ENCODE measurements at places on chromosomes 12 and 14.

DNA sequence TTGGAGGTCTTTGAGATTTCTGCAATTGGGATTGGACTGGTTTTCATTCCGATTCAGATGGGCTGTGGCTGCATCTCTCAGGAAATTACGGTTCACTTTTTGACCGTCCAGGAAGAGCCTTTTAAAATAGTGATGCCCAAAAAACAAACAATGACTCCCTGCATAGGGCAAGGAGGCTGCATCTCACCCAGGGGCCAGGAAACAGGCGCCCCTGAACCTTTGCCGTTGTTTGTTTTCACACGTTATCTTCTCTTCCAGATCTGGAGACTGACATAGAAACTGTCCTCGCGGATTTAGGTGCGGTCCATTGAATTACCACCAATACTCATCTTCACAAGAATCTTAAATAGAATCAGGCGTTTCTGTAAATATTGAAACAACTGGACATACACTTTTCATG is 66.0 kb downstream of the FLRT2 start:
- H3K4me3 ChIP-seq = no peak overlapping the region
- no peak overlapping the region for H3K27ac ChIP-seq
- no peaks in the 10 kb centered on the region for H3K4me1 ChIP-seq
- DNase-seq = no peak

DNA sequence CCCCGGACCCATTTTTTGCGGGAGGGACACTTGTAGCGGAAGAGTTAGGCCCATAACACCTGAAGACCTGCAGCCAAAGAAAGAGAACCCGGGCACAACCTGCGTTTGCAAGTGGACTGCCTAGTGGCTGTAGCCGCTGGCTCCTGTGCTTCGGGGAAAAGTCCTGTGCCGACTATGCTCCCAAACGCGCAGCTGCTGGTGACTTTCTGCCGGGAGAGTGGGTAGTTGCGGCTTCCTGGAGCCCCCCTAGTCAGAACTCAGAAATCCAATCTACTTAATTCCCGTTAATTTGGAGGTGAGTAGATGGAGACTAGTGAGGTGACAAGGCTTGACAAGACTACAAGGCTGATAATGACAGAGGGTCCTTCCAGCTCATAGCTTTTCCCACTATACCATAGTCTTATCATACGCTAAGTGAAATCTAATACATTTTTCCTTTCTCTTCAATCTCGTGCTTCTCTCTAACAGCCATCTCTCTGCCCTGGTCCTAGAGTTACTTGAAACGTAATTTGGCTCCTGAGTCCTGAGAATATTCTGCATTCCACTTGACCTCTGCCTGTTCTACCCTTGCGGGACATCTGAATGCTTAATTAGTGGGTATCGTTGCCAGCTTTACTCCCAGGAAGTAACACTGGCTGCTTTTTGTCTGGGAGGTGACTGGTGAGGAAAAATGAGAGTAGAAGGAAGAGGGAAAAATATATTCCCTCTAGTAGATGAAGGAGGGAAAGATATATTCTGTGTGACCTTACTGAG is 556 bp downstream of the MTHFD1 start:
- peak overlapping the region; percentile 93 for H3K27ac ChIP-seq
- peaks cover 6% of the 10 kb centered on the region for H3K36me3 ChIP-seq
- peak; percentile 38 for DNase-seq
- H3K27me3 ChIP-seq = no peaks in the 10 kb centered on the region

DNA sequence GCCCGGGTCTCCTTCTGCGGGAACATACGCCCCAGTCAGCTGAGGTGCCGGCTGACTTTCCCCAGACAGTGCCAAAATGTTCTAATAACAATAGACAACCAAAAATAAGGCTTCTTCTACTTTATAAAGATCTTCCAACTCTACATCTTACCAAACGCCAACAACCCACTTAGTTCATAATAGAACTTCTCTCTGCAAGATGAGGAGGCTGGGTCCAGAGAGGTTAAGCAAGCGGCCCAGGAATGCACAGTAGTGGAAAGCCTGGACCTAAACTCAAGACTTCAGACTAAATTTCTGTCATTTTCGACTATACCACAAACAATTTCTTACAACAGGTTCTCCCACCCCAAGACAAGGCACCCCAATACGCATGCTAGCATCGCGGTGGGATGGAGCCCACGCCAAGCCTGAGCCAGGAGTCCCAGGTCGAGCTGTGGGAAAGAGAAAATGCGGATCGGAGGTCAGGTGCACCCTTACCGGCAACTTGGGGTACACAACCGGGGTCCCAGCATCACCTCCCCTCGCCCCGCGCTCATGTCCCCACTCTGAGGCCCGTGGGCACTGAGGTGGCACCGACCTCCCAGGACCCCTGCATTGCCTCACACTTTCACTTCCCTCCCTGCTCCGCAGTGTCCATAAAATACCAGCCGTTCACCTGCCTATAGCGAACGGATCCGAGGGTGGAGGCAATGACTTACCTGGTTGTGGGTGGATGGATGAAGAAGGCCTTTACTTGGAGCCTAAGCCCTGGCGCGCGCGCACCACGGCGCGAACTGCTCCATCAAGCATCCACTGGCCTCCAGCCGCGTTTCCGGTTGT is 42.1 kb upstream of the TBX5 start:
- no peak overlapping the region for H3K4me3 ChIP-seq
- no peaks in the 10 kb centered on the region for H3K36me3 ChIP-seq
- H3K27ac ChIP-seq = no peak overlapping the region
- DNase-seq = no peak

GRCh38 chr14:52150162-52150561 is 81.3 kb upstream of the NID2 start:
- H3K4me3 ChIP-seq = no peak overlapping the region
- no peak for DNase-seq
- no peak overlapping the region for H3K27ac ChIP-seq
- no peaks in the 10 kb centered on the region for H3K27me3 ChIP-seq
- no peaks in the 10 kb centered on the region for H3K36me3 ChIP-seq

DNA sequence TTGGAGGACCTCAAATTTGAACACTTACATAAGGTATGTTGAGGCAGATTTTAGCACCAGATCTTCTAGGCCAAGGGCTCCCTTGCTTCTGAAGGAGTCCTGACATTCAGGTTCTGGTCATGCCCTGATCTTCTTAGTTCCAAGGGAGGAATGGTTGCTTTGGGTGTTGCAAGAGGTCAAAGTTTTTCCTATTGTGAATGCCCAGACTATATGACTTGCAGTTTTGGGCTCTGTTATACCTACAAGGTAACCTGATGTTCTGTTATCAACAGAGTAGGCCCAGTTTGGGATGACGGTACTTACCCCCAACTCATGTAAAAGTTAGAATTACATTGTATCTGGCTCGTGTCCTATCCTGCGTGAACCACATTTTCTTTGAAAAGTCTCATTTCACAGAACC is 69.1 kb upstream of the COCH start:
- H3K27me3 ChIP-seq = no peaks in the 10 kb centered on the region
- no peak overlapping the region for H3K4me3 ChIP-seq
- no peaks in the 10 kb centered on the region for H3K36me3 ChIP-seq
- DNase-seq = no peak
- H3K4me1 ChIP-seq = no peaks in the 10 kb centered on the region
- H3K27ac ChIP-seq = no peak overlapping the region

DNA sequence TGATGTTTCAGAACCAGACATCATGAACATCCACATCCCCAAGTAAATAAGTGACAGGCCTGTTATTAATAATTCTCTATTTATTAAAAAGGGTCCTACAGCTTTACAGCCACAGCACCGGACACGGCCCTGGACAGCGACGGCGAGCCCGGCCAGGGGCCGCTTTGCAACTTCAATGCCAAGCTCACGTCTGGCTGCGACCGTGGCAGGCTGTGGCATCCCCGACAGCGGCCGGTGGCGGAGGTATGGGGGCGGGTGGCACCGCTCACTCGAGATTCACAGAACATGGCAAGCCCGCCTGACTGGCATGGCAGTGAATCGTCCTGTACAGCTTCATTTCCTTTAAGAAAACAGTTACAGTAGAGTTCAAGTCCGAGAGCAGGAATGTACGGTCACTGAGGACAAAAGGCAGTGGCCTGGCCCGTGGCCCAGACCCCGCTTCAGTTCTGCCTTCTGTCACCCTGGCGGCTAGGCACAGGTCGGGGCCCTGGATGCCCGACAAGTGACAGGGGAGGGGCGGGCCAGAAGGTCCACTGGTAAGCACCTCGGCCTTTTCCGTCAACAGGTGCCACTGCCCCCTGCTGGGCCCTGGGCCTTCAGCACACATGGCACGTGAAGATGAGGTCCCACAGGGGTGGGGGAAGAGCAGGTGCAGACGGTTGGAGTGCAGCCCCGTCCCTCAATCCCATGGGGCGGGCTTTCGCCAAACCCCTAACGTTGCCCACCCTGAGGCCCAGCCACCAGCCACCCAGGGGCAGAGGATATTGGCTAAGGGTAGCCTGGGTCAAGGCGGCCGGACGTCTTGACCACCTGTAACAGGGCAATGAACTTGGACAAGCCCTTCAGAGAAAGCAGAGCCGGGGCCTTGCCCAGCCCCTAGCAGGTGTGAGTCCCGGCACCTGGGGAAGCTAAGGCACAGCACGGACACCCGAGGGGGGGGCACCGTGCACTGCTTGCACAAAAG is 30.3 kb downstream of the HIP1R start:
- peaks cover 88% of the 10 kb centered on the region for H3K4me1 ChIP-seq
- no peaks in the 10 kb centered on the region for H3K27me3 ChIP-seq
- H3K27ac ChIP-seq = peak overlapping the region; percentile 87

DNA sequence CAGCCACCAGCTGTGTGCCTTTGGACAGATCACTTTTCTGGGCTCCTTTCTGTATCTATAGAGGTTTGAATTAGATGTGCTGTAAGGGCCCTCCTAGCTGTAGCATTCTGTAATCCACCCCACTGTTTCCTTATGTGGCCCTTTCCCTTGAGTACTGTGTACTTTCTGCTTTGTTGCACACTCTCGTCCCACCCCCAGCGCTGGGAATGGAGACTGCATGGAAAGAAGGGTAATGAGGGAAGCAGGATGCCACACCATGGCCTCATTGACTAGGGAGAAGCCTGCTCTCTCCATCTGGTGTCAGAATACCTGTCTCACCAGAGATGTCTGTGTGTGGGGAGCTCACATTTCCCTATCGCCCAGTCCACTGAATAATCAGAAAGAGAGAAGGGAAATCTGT is 13.6 kb upstream of the GALNT16 start:
- H3K4me1 ChIP-seq = no peaks in the 10 kb centered on the region
- no peaks in the 10 kb centered on the region for H3K36me3 ChIP-seq
- no peak for DNase-seq
- H3K27ac ChIP-seq = no peak overlapping the region
- no peaks in the 10 kb centered on the region for H3K27me3 ChIP-seq

- no peak overlapping the region for H3K27ac ChIP-seq
- no peak overlapping the region for H3K4me3 ChIP-seq
- H3K36me3 ChIP-seq = no peaks in the 10 kb centered on the region
- no peaks in the 10 kb centered on the region for H3K4me1 ChIP-seq
These were observed 215.6 kb downstream of the SLC6A15 start for GRCh38 chr12:84696908-84697540.

- H3K36me3 ChIP-seq = no peaks in the 10 kb centered on the region
- no peak overlapping the region for H3K4me3 ChIP-seq
- H3K4me1 ChIP-seq = peaks cover 24% of the 10 kb centered on the region
These were observed 96.9 kb upstream of the EVL start for GRCh38 chr14:99968191-99968920.

DNA sequence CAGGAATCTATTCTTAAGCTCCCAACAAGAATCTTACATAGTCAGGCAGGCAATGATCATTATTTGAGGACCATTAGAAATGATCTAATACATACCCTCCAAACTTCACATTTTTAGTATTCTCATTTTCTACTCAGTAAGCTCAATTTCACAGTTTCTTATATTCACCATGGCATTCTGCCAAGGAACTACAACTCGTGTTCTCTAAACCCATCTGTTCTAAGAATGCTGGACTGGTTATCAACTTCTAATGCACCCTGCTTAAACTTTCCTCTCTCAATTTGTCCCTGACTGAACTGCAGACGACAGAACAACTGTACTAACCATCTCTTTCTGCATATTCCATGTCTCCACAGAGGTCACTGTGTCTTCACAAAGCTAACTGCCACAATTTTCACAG is 58.6 kb downstream of the GXYLT1 start:
- DNase-seq = no peak
- no peak overlapping the region for H3K27ac ChIP-seq
- H3K4me1 ChIP-seq = no peaks in the 10 kb centered on the region
- no peaks in the 10 kb centered on the region for H3K36me3 ChIP-seq

GRCh38 chr14:59704054-59704645 is 127.5 kb upstream of the CCDC175 start:
- H3K36me3 ChIP-seq = no peaks in the 10 kb centered on the region
- H3K4me3 ChIP-seq = no peak overlapping the region
- no peak for DNase-seq
- no peak overlapping the region for H3K27ac ChIP-seq

DNA sequence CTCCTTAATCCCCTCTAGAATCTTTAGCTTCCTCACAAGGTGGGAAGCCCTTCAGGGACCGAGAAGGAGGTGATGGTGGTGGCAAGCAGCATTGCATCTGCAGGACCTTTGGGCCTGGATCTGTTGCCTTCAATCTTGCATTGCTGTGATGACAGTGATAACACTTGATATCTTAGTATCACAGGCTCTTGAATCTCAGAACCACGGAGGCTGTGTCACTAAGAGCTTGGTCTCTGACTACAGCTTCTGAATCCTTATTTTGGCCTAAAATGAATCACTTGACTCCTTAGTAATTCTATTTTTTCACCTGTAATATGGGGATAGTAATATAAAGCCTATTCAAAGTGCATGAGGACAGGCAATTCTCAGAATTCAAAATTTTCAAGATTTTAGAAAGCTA is 8.9 kb upstream of the AMN1 start:
- no peak for DNase-seq
- no peaks in the 10 kb centered on the region for H3K4me1 ChIP-seq
- no peaks in the 10 kb centered on the region for H3K36me3 ChIP-seq

GRCh38 chr12:50017641-50018040 is 7.7 kb downstream of the RACGAP1 start:
- no peak overlapping the region for H3K27ac ChIP-seq
- DNase-seq = no peak
- no peaks in the 10 kb centered on the region for H3K36me3 ChIP-seq
- H3K27me3 ChIP-seq = no peaks in the 10 kb centered on the region
- H3K4me1 ChIP-seq = no peaks in the 10 kb centered on the region
- no peak overlapping the region for H3K4me3 ChIP-seq

DNA sequence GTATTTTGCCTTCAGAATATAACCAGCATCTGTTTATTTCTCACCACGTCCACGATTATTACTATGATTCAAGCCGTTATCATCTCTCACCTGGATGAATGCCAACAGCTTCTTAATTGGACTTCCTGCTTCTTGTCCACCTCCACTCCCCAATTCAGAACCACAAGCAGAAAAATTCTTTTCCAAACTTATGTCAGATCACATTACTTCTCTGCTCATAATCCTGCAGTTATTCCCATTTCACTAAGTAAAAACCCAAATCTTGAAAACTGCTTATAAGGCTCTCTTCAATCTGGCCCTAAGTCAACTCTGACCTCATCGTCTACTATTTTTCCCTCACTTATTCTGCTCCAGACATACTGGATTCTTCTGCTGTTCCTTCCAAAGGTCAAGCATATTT is 2.0 kb downstream of the CRY1 start:
- no peak overlapping the region for H3K27ac ChIP-seq
- no peaks in the 10 kb centered on the region for H3K27me3 ChIP-seq
- H3K36me3 ChIP-seq = no peaks in the 10 kb centered on the region
- no peak overlapping the region for H3K4me3 ChIP-seq
- no peak for DNase-seq

- no peak for DNase-seq
- H3K27me3 ChIP-seq = no peaks in the 10 kb centered on the region
- H3K4me3 ChIP-seq = no peak overlapping the region
- H3K36me3 ChIP-seq = no peaks in the 10 kb centered on the region
- no peaks in the 10 kb centered on the region for H3K4me1 ChIP-seq
These were observed 14.4 kb upstream of the AACS start for GRCh38 chr12:125050868-125051267.
